ENCODE measurements at places on chromosomes 12 and 14. TPM values are rescaled to one million over a fixed set of nuclear protein-coding genes. Genes with fewer than 3 reads are reported as not detected.

GRCh38 chr14:72513965-72514659 lies 379.8 kb downstream of the DPF3 start:
- DNase-seq = no peak

DNA sequence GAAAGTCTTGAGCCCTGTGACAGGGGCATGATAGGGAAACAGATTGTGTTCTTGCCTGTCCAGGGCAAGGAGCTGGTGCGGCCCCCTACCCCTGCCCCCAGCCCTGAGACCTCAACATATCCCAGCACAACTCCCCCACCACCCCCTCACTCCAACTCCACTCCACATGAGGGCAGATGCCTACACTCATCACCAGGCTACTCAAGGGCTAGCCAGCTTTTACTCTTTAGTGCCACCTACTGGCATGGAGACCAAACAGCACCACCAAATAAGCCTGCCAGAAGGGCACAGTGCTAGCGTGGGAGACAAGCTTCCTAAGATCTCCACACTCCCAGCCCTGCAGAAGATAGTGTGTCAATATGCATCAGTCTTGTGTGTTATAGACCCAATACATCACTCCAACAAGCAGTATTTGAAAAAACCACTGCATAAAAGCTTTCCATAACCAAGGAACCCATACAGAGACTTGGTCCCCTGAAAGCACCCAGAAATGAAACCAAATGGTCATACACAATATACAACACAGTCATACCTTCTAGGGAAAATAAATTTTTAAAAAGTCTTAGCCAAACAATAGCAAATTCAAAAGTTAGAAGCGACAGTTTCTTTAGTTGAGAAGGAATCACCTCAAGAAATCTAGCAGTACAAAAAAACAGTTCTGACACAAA lies 154.4 kb downstream of the KCNK10 start:
- peak; percentile 57 for DNase-seq

DNA sequence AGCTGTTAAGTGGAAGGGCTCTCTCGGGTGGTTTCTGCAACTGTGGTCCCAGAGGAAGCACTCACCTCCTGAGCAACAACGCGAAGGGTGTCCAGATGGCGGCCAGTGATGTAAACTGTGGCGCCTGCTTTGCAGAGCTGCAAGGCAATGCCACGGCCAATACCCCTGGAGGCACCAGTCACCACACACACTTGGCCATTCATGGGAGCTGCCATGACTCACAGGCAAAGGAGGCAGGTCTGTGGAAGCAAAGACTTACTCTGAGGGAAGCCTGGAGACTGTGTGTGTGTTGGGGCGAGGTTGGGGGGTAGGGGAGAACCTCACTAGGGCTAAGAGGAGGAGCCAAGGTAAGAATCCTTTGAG lies 707 bp downstream of the DHRS1 start:
- peak; percentile 97 for DNase-seq

DNA sequence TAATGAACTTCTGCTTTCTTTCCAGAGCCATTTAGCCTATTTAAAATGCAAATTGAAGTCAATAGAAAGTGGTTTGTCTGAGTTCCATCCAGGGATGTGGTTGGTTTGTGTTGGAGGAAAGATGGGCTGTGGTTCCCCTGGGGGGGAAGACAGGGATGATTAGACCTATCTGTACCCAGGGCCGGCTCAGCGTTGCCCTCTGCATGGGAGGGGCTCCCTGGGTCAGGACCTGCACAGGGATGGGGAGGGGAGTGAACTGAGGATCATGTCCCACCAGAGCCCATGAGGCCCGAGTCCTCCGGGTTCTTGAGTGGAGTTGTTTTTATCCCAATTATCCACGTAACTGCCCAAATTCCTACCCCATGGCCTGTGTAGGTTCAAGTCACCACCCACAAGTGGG lies 76.9 kb upstream of the SFSWAP start:
- DNase-seq = no peak

- peak; percentile 79 for DNase-seq
Measured at GRCh38 chr12:55906056-55906455, 21.6 kb downstream of the PYM1 start.

Gene FGF6
- total RNA-seq = not detected

Gene MGAT4C
- total RNA-seq = under 0.01 TPM

DNA sequence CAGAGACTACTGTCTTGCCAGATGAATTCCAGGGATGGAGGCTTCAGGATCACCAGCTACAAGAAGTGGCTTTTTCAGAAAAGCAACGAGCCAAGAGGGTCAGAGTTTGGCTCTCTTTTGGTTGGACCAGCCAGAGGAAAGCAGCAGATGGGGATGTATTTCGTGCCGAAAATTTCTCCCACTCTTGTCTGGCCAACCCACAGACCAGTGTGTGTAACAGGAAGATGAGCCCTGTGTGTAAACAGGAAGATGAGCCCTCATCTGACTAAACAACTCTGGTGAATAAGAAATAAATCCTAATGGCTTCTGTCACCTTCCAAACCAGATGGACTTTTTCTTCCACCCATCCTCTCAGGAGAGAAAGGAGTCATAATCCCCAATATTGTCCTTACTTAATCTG lies 13.1 kb downstream of the GPR68 start:
- DNase-seq = peak; percentile 74

Data from osteoblast (primary cell).